ENCODE measurements at places on chromosomes 2 and 18.

DNA sequence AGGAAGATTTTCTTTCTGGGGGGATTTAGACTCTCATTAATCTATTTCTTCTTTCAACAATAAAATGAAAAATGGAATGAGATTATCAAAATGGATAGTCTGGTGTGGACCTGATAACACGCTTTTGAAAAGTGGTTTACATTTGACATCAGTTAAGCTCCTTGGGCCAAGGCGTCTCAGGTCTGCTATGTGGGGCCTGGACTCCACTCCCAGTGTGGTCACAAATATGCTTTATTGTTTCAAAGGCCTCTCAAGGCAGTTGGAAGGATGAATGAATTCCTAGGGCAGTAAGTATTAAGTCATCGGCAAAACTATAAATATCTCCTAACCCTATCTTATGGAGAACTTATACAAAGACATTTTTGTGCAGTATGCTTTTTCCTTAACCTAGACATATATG lies 74.5 kb downstream of the ETAA1 start:
- no peak for DNase-seq

- DNase-seq = no peak
These were observed 11.6 kb downstream of the ANKRD12 start for GRCh38 chr18:9148203-9148552.

DNA sequence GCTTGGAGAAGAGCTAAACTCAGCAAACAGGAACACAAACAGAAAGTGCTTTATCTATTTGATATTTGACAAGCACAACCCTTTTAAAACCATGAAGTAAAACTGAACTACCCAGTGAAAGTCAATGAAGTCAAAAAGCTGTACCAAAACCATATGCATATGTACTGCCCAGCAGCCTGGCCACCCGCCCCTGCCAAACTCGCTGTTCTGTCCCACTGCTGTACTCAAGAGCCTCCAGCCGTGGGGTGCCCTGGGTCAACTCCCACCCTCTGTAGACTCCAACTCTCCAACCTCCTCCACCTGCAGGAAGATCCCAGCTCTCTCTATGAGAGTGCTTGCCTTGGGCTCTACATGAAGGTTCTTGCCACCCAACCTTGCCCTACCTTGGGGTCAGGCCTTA lies 268.2 kb downstream of the AGPS start:
- DNase-seq = no peak

- no peak for DNase-seq
These were observed 26.8 kb downstream of the PRELID3A start for GRCh38 chr18:12434541-12434929.

- no peak for DNase-seq
These were observed 6.6 kb downstream of the ARHGAP25 start for GRCh38 chr2:68741238-68741637.

DNA sequence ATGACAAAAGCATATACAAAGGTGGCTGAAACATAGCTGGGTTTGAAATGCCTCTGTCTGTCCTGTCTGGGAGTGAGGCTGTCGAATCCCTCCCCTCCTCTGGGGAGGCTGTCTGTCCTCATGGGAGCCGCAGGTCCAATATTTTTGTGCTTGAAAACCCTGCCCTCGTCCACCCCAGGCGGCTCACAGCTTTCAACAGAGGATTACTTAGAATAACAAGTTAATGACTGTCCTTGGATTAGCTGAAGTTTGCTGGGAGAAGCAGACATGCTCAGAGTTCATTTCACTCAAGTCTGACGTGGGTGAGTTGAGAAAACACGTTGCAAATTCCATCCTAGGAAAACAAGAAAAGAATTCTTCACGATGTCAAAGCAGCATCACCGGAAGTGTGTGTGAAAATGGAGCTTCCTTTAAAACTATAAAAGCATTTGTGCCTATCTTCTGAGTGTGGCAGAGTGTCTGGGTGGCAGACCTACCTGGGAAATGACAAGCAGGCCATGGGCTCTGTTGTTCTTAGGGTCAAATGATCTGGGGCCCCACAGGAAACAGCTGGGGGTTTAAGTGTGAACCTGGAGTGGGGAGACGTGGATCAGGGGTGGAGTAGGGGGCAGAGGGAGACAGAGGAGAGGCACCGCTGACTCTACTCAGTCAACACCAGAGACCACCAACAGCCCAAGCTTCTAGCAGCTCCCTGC lies 77.1 kb downstream of the DDX1 start:
- DNase-seq = no peak

DNA sequence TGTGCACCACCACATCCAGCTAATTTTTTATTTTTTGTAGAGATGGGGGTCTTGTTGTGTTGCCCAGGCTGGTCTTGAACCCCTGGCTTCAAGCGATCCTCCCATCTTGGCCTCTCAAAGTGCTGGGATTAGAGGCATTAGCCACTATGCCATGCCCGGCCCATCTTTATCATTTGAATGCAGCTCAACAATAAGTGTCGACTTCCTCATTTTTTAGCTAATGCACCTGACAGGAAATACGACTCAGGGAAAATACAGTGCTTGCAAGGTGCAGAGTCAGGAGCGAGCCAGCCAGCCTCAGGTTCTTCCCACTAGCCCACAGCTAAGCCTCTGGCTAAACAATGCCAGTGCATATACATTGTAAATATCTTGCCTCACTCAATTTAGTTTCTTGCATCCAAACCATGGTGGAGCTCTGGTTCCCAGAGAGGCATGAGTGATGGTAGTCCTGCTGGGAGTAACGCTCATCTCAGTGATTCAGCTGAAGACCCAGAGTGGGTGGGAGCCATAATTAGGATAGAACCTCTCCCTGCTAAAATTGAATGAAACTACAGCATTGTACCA lies 135.0 kb downstream of the TGIF1 start:
- no peak for DNase-seq

DNA sequence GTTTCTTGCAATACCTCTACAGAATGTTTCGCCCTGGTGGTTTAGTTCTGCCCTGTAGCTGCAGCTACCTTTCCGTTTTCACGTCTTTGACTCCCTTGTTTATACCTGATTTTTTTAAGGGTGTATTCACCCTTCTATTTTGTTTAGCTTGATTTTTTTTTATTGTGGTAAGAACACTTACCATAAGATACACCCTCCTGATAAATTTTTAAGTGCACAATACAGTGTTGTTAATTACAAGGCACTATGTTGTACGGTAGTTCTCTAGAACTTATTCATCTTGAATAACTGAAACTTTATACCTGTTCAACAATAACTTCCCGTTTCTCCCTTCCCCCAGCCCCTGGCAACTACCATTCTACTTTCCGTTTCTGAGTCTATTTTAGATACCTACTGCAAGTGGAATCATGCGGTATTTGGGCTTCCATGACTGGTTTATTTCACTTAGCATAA lies 48.9 kb upstream of the NABP1 start:
- DNase-seq = no peak

GRCh38 chr2:167942366-167943081 lies 304.9 kb downstream of the STK39 start:
- no peak for DNase-seq

GRCh38 chr2:188039307-188039706 lies 252.4 kb upstream of the GULP1 start:
- no peak for DNase-seq

GRCh38 chr2:8058652-8059051 lies 623.2 kb upstream of the ID2 start:
- no peak for DNase-seq

- DNase-seq = no peak
These were observed 19.1 kb downstream of the NETO1 start for GRCh38 chr18:72848503-72849237.

GRCh38 chr2:15348045-15348444 lies 213.1 kb downstream of the NBAS start:
- no peak for DNase-seq

DNA sequence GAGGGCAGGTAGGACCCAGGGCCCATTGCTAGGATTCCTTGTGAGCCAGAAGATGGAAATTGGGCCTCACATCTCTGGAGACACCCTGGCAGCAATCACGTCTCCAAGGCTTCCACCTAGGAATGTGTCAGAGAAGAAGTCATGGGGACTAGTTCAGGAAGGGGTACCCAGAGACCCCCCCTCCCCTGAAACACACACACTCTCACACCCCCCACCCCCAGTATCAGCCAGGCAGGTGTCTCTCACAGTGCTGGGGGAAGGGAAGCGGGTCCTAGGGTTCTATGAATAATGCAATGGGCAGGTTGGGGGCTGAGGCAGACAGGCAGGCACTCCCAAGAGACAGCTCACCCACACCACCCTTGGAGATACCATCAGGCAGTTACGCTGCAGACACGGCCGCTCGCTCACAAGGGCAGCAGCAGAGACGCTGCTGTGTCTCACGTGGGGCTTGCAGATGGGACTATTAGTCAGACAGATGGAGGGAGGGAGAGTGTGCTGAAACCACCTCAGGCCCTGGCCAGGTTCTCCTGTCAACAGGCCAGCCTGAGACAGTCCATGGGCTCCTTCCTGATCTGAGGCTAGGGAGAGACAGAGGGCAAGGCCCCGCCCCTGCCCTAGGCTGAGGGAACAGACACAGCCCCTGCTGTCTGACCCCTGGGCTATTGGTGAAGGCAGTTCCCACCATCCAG lies 134.6 kb downstream of the CYP26B1 start:
- no peak for DNase-seq

GRCh38 chr18:79760881-79761280 lies 36.9 kb upstream of the KCNG2 start:
- DNase-seq = no peak

DNA sequence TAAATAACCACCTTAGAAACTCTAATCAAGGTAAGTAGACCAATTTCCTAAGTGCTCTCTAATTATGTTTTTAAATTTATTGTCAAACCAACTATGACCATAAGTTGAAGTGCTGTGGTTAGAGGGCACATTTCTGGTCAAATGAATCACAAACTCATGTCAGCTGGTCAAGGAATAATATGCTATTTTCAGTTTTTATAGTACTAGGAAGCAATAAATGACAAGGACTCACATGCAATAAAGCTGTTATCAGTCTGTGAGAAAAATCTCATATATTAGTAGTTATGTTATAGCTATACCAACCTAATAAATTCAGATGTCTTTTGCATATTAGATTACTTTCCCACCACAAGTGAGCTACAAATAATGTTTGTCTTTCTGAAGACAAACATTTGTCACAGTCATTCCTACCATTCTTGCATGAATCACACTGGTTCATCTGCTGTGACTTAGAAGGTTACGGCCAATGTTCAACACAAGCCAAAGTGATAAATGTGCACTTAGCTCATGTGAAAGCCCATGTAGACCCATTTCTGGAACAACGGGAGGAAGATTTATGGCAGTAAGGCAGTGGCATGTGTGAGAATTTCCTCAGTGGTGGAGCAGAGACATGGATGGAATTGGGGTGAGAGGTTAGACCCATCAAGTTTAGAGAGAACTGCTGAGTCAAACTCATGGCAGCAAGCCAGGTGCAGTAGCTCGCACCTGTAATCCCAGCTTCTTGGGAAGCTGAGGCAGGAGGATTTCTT lies 27.4 kb upstream of the CCNYL1 start:
- no peak for DNase-seq

GRCh38 chr2:233996461-233996860 lies 54.0 kb upstream of the SPP2 start:
- no peak for DNase-seq

DNA sequence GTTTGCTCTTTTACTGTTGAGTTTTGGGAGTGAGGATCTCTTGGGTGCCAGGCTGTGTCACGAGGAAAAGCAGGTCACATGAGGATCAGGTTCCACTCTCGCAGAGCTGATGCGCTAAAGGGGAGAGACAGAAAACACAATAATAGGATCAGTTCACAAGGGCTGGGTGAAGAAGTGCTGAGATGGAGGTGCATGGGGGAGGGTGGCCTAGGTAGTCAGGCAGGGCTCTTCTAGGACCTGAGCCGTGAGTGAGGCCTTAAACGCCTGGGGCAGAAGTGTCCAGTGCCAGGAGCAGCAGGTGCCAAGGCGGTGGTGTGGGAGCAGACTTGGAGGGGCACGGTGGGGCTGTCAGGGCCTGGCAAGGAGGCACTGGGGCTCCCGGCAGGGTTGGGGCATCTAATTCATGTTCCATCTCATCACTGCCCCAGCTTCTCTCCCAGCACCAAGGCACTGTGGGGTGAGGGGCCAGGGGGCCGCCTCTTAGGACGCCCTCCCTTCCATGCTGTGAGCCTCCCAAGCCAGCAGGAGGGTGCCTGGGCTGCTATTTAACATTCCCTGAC lies 9.3 kb downstream of the KCNIP3 start:
- no peak for DNase-seq

DNA sequence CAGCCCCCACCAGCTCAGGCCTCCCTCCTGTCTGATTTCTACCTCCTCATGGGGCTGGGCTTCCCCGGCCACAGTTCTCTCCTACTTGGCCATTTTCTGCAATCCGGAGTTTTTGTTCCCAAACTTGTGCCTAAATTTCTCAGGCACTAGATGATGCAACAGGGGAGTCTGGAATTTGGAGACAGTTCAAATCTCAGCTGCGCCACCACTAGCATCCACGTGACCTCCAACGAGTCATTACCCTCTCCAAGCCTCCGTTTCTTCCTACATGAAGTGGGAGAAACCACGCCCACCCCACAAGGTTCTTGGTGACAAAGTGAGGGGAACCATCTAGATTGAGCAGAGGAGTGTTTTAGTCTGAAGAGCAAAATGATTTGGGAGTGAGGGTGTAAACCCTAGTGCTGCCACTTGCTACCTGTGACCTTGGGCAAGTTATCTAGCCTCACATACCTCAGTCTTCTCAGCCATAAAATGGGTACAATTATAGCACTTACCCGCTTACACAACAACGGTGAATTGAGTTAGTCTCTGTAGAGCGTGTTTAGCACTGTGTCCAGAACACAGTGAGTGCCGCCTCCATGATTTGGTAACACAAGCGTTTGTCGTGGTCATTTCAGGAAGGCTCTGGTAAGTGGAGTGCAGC lies 61.4 kb upstream of the ASAP2 start:
- DNase-seq = no peak

DNA sequence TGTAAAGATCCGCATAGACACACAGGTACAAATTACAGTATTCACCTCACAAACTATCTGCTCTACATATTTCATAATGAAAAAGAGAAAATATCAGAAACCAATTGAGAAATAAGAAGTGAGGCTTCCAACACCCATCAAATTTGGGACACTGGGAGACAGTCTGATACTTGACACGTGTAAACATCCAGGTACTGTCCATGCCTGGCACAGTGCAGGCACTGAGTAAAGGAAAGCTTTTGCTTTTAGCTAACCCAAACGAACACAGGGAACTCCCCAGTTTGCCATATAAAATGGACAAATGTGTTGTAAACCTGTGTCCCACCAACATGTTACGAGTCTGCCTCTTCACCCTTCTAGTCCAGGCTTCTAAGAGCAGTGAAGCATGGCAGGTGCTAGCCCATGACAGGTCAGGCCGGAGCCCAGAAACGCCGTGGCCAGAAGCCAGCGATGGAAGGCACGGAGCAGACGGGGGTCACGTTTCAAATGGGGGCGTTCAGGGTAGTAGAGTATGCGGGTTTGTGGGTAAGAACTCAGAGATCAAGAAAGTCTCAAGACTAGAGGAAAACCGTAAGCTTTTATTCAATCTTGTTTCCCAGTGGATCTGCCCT lies 27.0 kb downstream of the CDH2 start:
- no peak for DNase-seq

All from stimulated activated CD8-positive, alpha-beta memory T cell treated with anti-CD3 and anti-CD28 coated beads, Interleukin-15, amount 100 ng/mL, for 24 hours (primary cell).